ENCODE measurements at places on chromosomes 13 and 19. TPM values are rescaled to one million over a fixed set of nuclear protein-coding genes. Genes with fewer than 3 reads are reported as not detected.

GRCh38 chr13:50635504-50635903 lies 208.0 kb downstream of the DLEU7 start:
- no peak for DNase-seq

The ZNF625 gene
- total RNA-seq = 2.9 TPM

DNA sequence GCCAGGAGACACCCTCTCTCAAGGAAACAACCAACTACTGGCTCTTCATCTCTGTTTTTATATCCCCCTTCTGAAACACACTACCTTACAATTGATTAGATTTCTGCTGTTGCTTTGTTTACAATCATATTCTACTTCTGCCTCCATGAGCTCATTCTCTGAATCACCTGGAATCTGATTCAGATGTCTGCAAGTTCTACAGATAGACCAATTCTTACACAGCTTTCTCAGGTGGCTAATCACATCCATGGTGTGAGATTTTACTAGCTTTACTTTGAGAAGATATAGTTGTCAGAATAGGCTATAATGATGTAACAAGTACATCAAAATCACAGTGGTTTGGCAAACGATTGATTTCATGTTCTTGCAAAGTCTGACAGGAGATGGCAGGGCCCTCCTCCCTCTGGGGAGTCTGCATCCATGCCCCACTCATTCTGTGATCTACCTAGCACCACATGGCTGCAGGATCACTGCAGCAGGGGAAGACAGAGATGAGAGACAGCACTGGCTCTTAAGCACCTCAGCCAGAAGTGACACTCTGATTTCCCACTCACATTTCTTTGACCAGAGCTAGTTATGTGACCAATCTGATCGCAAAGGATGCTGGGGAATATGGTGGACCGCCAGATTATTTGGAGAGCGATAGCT lies 243.7 kb downstream of the FOXO1 start:
- DNase-seq = no peak

- DNase-seq = no peak
These were observed 70.6 kb downstream of the IER2 start for GRCh38 chr19:13220847-13221246.

The FGF22 gene
- not detected for total RNA-seq

The DLL3 gene
- total RNA-seq = not detected

The DCLK1 gene
- total RNA-seq = 9.9 TPM

The SIGLEC8 gene
- 0.15 TPM for total RNA-seq

The ZNF91 gene
- 147 TPM for total RNA-seq
